Fibroblast of skin of left quadriceps (primary cell): ENCODE measurements at places on chromosomes 16 and 17.

- no peak for DNase-seq
Observed at GRCh38 chr16:68275611-68276191, 11.4 kb downstream of the SLC7A6 start.

GRCh38 chr16:23848958-23849357 is 13.2 kb downstream of the PRKCB start:
- no peak for DNase-seq

GRCh38 chr16:74094962-74095361 is 201.7 kb upstream of the PSMD7 start:
- DNase-seq = no peak

DNA sequence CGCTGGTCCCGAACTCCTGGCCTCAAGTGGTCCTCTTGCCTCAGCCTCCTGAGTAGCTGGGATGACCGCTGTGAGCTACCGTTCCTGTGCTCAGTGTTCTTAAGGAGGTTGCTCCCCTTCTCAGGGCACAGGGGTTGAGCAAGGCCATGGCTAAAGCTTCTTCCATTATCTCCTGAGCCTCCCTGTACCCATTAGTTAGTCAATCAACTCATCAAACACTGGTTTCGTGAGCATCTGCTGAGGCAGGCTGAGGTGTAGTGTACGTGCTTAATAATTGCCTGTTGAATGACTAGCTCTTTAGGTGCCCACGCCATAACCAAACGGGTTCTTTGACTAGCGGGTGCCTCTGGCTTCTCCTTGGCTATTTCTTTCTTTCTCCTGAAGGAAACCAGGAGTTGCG is 11.7 kb downstream of the SGCA start:
- DNase-seq = no peak

DNA sequence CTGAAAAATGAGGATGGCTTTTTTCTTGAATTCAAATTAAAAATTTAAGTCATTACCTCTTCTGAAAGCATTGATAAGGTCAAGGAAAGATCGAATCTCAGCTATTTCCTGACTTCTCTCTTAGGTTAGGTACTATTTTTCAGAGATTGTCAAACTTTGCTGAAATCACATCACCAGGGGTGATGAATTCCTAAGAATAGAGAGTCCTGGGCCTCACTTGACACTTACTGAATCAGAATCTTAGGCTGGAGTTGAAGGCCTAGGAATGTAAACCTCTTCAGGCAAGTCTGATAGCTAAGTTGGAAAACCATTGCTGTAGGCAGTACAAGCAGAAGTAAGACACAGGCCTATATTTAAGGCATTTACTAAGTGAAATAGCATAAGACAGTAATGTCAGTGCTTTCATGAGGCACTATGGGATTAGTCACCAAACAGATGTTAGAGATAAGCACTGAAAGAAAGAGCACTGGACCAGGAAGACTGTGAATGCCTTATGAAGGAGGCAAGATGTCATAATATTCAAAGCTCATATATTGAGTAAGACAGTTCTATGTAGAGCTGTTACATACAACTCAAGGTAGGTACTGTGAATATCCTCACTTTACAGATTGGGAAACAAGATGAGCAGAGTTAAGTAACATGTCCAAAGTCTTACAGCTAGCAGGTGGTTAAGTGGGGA is 21.5 kb downstream of the DCAF7 start:
- DNase-seq = peak; percentile 46

DNA sequence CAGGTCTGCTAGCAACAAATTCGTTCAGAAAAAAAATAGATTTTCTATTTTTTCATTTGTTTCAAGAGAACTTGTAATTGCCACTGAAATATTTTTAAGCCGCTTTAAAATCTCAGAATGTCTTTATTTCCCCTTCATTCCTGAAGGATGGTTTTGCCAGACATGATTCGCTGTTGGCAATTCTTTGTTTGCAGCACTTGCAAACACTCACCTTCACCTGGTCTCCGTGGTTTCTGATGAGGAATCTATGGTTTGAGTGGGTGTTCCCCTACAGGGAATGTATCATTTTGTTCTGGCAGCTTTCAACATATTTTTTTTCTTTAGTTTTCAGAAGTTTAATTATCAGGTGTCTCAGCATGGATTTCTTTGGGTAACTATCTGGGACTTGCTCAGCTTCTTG is 36.3 kb upstream of the CBX4 start:
- no peak for DNase-seq

- DNase-seq = no peak
Observed at GRCh38 chr17:3049705-3050295, 13.6 kb downstream of the OR1D5 start.

DNA sequence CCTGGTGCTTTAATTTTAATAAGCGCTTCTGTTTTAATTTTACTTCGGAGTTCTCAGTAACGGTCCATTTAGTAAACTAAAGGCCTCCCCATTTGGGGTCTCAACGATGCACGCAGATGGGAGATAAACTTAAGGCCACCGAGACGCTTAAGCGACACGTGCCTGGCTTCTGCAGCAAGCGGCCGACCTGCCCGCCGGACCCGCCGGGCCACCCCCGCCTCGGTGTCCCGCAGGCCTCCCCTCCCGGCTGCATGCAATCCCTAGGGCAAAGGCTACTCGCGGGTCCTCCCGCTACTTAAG is 592 bp downstream of the GCSH start:
- no peak for DNase-seq

DNA sequence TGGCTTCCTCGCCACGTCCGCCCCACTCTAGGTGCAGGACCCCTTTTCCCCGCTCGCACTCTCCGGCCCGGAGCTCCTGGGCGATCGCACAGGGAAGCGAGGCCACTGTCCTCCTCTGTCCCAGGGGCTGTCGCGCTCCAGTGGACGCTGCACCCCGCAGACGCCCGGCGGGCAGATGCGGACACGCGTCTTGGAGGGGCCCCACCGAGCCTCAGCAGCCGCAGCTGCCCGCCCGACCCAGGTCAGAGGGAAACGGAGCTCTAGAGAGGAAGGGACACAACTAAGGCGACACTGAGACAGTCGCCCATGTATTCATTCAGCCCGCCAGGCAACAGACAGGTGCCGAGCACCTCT is 726 bp upstream of the SLC13A5 start:
- DNase-seq = no peak
